ENCODE measurements at places on chromosomes 7 and 10.
A peak's percentile ranks its signal among the peaks of the same experiment; 100 is the strongest.

DNA sequence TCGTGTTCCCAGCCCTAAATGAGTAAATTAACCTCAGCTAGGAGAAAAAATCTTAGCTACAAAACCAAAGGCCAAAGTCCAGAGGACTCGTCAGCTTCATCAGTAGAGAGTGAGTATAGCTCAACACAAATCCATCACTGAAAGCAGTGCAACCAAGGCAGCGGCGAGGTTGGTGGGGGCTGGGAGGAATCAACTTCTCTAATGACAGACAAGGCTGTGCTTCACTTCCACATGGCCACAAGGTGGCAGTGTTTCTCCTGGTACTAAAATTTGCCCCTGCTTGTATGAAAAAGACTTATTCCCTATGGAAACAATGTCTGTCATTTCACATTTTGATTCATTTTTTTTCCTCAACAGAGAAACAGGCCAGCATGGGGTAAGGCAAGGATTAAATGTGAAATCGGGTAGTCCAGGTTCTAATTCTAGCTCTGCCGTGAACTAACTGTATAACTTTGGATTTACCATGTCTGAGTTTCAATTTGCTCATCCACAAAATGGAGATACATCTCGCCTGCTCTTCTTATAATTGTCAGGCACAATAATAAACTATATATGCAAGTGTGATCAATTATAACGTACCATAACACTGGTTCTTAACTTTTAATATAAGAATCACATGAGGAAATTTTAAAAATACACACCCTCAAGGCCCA is 39.3 kb downstream of the FAS start:
- DNase-seq = peak; percentile 83

DNA sequence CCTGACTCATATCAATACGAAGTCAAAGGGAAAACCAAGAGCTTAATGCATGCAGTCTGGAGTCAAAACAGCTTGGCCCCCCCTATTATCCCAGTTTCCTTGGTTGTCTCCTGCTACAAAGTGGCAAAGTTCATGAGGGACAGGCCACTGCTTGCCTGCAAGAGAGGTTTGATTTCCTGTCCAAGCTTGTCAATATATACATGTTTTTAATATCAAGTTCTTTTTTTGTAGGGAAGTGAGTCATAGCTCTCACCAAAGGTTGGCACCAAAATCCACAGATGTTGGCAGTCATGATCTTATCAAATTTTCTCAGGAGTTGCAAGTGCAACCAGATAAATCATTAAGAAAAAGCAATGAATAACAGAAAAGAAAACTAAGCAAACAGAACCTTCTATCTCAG is 176.8 kb downstream of the COBL start:
- DNase-seq = no peak

- peak; percentile 43 for DNase-seq
Observed at GRCh38 chr10:69418052-69418752, 1.5 kb upstream of the TACR2 start.

DNA sequence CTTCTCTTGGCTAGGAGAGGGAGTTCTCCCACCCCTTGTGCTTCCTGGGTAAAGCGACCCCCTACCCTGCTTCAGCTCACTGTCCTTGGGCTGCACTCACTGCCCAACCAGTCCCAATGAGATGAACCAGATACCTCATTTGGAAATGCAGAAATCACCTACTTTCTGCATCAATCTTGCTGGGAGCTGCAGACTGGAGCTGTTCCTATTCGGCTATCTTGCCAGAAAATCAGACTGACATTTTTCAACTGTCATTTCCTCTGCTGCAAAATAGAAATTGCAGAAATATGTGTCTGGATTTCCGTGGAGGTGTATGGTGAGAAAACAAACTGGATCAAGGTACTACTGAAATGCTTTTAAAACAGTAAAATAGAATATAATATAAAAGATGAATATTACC is 43.0 kb upstream of the CYP2C18 start:
- DNase-seq = no peak

GRCh38 chr7:109782806-109783205 is 1213.1 kb downstream of the DNAJB9 start:
- DNase-seq = no peak

- no peak for DNase-seq
Observed at GRCh38 chr10:114046087-114046458, 2.4 kb downstream of the ADRB1 start.

GRCh38 chr7:29099896-29100847 is 46.2 kb downstream of the CPVL start:
- DNase-seq = no peak

- no peak for DNase-seq
Observed at GRCh38 chr10:71638064-71638821, 81.3 kb downstream of the C10orf105 start.

GRCh38 chr10:131018886-131019500 is 292.5 kb downstream of the TCERG1L start:
- no peak for DNase-seq

DNA sequence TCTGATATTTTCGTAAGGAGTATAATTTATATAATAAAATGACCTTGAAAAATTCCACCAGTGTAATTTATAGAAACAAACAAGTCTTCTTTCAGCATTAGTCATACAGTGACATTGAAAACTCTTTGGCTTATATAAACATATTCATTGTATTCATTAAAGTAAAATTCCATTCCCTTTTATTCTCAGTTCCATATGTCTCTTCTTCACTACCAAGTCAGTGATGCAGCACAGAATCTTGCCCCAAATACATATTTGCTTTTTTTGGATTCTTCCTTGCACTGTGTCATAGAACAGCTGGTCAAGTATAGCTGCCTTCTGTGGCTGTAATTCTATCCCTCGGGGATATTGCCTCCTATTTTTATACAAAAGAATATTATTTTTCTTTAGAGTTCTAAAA is 884.5 kb upstream of the POT1 start:
- no peak for DNase-seq

GRCh38 chr7:71652510-71652909 is 520.6 kb downstream of the GALNT17 start:
- no peak for DNase-seq

GRCh38 chr7:39810204-39810642 is 139.8 kb upstream of the CDK13 start:
- DNase-seq = no peak

GRCh38 chr7:66239467-66239856 is 34.3 kb downstream of the TPST1 start:
- no peak for DNase-seq

DNA sequence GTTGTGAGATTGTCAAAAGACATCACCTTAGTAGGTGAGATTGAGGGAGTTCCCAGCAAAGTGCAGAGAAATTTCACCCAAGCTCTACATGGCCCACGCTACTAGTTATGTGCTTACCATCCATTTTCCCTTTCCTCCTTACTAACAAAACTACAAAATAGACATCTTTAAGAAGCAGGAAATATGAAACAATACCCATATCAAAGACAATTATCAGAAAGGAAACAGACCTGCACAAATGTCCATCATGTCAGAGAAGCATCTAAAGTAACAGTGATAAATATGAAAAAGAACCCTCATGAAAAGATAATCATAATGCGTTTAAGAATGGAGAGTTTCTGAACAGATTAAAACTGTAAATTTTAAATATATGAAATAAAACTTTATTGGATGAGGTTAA is 28.2 kb downstream of the GIMAP4 start:
- DNase-seq = no peak

- no peak for DNase-seq
Observed at GRCh38 chr7:44713141-44713540, 35.5 kb upstream of the ZMIZ2 start.

- peak; percentile 88 for DNase-seq
Observed at GRCh38 chr10:132606536-132607316, 69.1 kb downstream of the INPP5A start.

DNA sequence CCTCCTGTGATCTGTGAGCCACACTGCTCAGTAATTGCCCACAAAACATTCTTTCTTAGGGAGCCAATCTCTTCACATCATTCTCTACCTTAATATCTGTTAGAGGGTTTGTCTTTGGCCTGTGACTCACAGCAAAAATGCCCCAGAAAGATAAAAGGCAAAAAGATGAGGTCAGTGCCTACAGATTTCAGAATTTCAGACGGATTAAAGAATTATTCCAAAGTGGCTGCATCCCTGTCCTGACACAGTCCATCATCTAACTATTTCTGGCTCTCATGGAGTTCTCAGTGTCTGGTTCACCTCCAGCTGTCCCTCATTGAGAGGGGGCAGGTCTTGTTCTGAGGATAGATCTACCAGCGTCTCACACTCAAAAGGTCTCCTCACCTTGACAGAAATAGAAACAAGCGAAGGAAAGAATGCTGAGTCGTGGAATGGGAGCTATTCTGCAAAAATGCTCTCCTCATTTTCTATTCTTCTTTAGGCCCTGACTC is 138.5 kb upstream of the AOAH start:
- DNase-seq = no peak

DNA sequence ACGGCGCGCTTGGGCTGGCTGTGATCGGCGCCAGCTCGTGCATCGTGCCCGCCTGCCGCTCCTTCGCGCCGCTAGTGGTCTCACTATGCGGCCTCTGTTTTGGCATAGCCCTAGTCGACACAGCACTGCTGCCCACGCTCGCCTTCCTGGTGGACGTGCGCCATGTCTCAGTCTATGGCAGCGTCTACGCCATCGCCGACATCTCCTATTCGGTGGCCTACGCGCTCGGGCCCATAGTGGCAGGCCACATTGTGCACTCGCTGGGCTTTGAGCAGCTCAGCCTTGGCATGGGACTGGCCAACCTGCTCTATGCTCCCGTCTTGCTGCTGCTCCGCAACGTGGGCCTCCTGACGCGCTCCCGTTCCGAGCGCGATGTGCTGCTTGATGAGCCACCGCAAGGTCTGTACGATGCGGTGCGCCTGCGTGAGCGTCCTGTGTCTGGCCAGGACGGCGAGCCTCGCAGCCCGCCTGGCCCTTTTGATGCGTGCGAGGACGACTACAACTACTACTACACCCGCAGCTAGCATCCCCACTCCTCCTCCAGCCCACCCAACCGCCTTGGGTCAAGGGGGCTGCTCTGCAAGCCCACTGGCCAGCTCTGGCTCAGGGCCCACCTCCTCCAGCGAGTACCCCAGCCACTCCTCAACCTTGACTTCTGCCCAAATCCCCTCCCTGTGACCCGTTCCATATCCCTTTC is 1.9 kb downstream of the SLC18A3 start:
- no peak for DNase-seq

DNA sequence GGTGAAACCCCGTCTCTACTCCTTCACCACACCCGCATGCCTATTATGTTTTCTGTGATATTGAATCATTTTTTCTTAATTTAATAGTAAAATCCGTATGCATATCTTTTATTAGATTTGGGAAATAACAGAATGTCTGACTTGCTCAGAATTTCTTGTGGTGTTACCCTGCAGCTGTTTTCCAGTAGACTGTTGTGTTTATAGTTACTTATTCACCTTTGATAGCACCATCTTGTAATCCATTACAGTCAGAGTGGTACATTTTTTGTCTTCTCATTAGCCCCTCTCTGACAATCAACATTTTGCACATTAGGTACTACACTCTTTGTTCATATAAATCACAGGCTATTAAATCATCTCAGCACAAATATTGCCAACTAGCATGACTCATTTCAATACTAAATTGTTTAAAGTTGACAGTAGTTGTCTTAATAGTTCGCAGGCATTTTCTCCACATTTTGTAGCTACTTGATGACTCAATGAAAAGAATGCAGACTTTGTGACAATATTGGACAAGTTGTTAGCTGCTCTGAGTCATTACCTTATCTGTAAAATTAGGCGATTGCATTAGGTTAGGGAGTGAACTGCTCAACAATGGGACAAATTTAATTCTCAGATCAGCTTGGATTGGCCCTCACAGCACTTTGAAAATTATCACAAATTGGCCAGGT is 17.8 kb upstream of the SLC16A12 start:
- no peak for DNase-seq

- DNase-seq = peak; percentile 90
Observed at GRCh38 chr10:72088889-72089575, 681 bp upstream of the SPOCK2 start.

GRCh38 chr7:46034056-46034768 is 113.1 kb upstream of the IGFBP3 start:
- no peak for DNase-seq

GRCh38 chr10:132974886-132975830 is 32.8 kb upstream of the CFAP46 start:
- DNase-seq = no peak

GRCh38 chr7:142881586-142882337 is 3.8 kb downstream of the TRPV6 start:
- no peak for DNase-seq

DNA sequence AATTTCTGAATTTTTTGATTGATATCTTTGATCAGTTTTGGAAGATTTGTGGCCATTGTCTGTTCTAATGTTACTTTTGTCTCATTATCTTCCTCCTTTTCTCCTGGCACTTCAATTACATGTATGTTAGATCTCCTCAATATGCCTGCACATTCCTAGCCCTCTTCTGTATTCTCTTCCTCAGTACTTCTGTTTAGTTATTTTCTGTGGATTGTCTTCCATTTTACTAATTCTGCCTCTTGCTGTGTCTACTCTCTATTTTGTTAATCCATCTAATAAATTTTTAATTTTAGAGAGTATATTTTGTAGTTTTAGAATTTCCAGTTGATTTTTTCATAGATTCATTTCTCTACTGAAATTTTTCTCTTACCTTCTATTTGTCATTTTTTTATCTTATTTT is 137.1 kb downstream of the INSYN2A start:
- no peak for DNase-seq

DNA sequence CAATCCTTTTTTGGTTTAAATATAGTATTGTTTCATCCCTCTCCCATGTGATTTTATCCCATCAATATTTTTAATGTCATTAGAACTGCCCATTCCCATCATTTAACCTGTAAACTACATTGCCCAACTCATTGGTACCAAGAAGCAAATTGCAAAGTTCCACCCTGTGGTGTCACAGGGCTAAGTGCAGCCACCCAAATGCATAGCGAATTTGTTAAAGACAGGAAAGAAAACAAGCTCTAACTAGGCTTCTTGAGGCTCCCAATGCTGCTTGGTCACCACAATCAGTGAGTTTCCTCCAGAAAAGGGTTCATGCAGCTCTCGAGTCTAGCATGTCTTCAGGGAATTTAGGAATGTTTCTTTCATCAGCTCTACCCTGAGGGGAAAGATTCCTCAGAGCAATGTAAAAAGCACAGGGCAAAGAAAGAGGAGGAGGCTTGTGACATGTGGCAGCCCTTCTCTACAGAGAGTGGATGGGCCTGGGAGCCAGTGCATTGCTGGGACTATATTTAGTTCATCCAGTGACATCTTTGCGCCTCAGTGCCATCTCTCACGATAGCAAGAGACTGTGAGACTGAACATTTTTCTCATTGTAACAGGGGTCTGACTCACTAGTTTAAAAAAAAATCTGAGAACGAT is 58.1 kb downstream of the CAV1 start:
- DNase-seq = peak; percentile 31

DNA sequence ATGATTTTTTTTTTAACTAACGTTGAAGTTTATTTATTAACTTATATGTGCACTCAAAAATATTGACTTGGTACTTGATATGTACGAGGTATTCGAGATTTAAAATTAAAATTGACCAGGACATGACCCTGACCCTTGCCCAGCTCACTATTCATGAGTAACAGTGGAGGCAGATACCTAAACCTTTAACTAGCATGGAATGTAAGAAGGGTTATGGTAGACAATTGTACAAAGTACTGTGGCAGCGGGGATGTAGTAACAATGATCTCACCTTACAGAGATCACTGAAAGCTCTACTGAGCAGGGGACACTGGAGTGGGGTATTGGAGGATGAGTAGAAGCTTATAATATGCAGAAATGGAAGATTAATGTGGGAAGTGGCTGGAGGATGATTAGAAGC is 60.8 kb downstream of the ADRA2A start:
- DNase-seq = no peak
